ENCODE measurements at places on chromosomes 7 and 10.

DNA sequence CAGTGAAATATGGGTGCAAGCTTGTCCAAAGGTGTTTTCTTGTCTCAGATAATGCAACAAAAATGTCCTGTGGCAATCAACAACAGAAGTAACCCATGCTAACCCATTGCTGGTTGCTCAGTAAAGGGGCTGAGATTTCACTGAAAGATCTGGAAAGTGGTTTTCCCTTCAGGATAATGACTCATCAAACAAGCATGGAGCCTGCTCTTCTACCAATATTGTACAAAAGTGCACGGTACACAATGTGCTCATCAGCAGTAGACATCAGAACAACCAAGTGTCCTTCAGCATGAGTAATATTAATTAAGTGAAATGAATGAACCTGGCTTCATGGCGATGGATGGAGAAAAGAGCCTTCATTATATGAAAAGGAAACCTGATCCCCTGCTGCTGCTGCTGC is 287.1 kb upstream of the NEBL start:
- DNase-seq = no peak

- no peak for DNase-seq
Observed at GRCh38 chr7:26284995-26285632, 6.5 kb upstream of the SNX10 start.

DNA sequence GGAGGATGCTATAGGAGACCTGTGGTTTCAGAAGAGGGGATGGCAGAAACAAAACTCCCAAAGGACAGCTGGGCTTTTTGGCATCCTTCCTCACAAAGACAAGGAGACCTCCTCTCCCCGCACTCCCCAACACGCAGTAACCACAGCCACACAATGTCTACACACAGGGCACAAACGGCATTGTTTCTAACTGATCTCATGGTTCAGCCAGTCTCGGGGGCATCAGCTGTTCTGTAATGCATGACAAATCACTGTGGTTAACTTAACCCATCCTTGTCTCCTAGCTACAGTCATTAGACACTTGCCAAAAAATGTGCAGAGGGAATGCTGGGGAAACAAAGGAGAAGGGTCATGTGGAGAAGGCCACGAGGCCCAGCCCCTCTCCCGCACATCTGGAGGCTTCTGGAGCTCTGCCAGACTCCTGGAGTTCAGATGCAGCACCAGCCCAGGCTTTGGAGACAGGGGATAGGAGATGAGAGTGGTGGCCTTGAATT is 7.6 kb upstream of the ADAMTS14 start:
- DNase-seq = peak; percentile 99

GRCh38 chr10:48247680-48248079 is 26.8 kb downstream of the FRMPD2 start:
- no peak for DNase-seq

DNA sequence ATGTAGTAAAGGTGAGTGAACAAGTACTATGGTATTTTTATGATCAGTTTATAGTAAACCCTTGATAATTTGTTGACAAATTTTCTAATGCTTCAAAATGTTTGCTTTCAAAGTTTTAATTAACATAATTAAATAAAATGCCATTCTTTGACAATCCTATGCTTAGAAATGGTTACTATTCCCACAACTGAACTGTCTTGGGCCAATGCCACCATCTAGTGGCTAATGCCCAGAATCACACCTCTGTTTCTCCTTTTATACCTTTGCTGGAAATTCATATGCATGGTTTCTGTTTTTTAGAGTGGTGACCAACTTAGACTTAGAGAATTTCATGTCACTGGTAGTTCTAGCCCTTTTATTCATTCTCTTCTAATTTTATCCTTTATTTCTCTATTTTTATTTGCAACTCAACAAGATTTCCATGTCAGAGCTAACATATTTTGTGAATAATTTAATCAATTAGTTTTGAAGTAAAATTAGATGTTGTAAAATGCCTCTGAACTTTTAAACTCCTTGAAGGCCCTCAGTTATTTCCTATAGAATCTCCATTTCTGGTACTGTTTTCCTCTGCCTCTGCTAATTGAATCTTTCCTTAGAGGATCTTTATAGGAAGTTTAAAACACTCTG is 31.1 kb downstream of the PCGF5 start:
- no peak for DNase-seq

- peak; percentile 63 for DNase-seq
Observed at GRCh38 chr7:127824682-127825081, 172.7 kb downstream of the SND1 start.

DNA sequence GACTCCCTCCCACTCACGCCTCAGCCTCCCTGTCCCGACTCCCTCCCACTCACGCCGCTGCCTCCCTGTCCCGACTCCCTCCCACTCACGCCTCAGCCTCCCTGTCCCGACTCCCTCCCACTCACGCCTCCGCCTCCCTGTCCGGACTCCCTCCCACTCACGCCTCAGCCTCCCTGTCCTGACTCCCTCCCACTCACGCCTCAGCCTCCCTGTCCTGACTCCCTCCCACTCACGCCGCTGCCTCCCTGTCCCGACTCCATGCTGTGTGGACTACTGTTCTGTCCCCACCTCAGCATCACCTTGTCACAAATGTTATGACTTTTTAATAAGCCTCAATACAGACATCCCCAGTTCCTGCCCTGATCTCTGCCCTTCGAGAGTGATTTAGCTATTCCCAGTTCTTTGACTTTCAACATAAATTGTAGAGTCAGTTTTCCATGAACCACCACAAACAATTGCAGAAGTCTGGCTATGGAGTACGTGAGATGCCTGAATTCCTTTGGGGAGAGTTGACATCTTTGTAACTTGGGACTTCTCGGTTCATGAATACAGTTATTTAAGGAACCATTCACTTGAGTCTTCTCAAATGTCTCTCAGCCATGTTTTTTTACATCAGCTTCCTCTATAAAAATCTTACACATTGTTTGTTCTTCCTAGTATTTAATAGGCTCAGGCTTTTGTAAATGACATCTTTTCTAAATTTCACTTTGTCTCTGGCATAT is 71.9 kb downstream of the FOXL3 start:
- no peak for DNase-seq

DNA sequence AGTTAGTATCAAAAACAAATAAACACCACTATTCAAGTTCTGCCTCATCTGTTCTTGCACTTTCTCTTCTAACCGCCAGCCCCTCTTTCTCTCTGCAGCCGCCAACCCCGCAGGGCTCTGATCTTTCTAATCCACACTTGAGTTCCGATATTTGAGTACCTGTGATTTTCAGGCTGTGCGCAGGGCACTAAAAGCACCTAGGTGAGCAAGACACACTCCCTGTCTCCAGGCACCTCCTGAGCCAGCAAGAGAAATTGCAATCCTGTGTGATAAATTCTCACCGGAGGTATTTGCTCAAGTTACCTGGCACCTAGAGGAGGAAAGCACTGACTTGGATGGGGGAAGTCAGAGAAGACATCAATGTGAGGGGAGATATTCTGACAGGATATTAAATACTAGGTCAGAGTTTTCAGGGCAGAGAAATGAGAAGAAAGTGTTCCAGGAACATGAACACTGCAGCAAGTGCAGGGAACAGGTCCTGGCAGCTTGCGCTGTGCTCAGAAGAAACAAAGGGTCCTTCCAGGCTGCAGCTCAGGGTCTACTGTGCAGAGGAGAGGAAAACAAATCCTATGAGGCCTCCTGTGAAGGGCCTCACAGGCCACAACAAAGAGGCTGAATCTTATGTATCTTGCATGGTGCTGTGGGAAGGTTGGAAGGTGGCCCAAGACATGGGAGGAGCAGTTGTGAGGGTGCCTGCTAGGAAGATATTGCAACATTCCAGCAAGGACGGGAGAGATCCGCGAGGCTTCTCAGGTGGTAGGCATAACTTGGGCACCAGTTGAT is 568.7 kb upstream of the MGMT start:
- DNase-seq = no peak

DNA sequence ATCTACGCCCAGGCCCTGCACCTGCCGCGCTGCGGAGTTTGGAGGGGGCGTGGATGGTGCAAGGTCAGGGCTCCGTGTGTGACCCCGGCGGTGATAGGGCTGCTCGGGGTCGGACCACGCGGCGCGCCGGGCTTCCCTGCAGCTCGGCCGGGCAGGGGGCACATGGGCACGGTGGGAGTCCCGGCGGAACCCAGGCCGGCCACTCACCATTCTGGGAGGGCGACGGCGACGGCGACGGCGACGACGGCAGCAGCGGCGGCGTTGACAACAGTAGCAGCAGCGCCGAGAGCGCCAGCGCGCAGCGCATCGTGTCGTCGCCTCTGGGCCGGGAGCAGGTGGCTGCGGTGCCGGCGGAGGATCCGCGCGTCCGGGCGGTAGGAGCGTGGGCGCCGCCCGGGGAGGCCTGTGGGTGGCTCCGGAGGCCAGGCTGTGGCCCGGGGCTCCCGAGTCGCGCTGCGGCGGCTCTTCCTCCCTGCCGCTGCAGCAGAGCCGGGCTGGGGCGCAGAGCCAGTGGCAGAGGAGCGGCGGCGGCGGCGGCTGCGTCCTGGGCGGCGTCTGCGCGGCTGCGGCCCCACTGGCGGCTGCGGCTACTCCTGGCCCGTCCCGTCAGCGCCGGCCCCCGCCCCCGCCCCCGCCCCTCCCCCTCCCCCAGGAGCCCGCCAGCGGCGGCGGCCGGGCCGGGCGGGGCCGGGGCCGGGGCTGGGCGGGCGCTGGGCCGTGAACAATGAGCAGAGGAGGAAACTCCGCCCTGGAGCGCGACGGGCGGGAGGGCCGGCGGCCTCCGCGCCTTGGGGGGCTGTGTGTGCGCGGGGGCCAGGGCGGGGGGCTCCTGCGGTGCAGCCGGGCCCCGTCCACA is at the start of gene PODXL:
Gene PODXL (minus strand): TSS at position 576 of the 856 bp plus-strand sequence. CDS start 269 bp downstream, at position 307.
- no peak for DNase-seq

DNA sequence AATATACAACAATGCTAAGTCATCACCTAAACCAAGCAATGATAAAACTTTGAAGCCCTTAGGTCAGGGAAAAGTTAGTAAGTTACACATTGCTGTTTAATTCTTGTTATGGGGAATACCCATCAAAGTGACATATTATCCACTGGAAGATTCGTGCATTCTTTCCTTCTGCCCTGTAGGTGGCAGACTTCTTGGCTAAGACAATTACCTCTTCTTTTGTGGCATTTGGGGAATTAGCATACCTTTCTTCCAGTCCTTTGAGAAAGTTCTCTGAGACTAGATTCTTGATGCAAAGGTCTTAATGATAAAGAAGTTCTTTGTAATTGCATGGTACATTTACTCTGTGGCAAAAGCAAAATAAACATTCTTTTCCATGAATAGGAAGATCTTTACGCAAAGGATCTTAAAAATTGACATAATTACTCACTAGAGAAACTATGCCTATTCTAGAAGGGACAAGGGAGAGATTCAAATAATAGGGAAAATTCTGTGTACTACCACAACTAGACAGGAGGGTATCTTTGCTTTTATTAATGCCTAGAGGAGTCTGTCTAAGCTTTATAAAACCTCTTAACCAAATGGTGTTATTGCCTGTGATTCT is 395.9 kb downstream of the GRM8 start:
- no peak for DNase-seq

DNA sequence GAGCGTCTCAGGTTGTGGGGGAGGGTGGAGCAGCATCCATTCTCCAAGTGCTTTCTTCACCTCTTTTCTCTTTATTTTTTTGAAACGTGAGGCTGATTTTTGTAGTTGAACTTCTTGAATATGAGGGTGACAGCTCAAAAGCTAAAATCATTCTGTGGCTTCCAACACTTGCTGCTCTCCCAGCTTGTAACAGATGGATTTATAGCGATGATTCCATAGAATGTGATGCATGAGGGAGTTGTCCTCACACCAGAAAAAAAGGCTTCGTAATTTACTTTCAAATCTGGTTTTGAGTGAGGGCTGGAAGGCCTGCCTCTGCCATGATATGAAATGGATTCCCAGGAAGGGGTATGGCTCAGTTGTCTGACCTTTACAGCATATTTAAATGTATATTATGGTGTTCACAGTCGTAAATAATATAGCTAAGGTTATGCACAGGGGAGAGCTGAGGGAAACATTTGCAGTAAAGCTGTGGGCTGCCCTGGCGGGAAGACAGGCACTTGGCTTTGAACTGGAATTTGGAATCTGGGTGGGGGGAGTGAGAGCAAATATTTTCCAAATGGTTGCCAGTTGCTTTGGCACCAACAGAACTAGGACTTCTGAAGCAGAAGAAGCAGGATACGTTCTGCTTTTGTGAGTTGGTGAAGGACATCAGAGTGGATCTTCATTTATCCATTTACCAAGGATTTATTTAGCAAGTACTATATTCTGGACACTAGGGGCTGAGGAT is 166.7 kb downstream of the SORCS3 start:
- DNase-seq = no peak

DNA sequence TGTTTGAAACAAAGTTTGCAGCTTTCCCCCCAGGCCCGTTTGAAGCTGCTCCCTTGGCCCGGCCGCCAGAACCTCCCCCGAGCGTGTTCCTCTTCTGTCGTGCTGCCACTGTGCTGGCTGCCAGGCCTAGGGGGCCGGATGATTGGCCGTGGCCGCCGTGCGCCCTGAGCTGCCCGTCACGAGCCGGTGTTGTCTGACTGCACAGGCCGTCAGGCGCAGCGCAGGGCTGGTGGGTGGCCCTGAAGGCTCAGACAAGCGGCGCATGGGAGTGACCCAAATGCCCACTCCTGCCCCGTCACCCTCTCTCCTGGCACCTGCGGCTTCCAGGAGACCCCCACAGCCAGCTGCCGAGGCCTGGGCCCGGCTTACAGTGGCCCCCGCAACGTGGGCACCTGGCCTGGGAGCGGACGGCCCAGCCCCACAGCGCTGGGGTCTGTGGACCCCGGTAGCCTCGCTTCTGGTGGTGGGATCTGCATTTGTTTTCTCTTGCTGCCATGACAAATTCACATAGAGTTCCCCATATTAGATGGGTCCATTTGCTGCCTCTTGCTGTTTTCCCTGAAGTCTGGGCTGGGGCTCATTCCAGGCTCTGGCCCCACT is 13.1 kb downstream of the JAKMIP3 start:
- DNase-seq = no peak

- no peak for DNase-seq
Observed at GRCh38 chr7:155322530-155322929, 24.9 kb downstream of the INSIG1 start.

DNA sequence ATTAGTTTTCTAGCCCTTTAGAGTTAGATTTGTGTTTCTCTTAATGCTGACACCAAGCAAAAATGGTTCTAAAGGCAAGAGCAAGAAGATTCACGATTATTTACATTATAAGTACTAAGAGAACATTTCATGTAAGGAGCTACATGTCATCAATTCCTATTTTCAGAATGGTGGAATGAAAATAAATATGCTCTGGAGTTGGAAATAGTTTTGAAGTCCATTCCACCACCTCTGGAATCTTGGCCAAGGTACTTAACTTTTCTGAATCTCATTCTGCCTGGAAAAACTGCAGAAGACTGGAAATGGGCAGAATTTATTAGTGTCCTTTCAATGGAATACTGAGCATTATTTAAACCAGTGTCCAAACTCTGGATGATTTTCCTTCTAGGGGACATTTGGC is 125.1 kb upstream of the RAB11FIP2 start:
- no peak for DNase-seq

- DNase-seq = no peak
Observed at GRCh38 chr7:132321387-132321786, 254.9 kb downstream of the PLXNA4 start.

DNA sequence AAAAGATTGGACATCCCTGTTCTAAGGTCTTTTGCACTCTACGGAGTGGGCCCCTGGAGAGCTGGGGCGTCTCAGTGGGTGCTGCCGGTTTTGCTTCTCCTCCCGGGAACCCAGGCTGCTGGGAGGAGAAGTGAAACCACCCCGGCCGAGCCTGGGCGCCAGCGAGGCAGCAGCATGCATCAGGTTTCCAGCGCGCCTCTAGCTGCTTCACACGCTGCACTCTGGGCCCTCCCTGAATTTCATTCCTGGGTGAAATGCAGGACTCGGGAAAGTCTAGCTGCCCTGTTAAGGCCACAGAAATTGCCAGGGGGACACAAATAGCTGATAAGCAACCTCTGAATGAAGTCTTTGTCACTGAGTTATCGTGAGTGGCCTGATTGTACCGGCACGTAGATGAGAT is 127.4 kb downstream of the TRRAP start:
- DNase-seq = no peak

All from GM04503 (cell line).